Stimulated activated CD4-positive, alpha-beta T cell treated with anti-CD3 and anti-CD28 coated beads, Interleukin-15, amount 100 ng/mL, for 1 hour (primary cell): ENCODE measurements at places on chromosomes 7 and 10.

DNA sequence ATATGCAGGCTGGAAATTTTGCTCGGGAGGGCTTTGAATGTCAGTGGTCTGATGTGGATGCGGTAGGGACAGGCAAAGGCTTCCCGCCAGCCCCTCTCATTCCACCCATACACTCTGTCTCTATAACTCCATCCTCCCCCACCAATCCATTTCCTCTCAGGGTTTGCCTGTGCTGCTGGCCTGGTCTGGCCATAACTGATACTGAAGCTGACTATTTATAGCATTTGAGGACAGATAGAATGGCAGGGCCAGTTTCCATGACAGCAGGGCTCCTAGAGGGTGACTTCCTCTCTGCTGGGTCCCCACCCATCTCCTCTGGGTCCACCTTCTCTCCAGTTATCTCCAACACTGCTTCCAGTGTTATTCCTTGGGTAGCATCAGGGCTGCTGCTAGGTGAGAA is 6.6 kb upstream of the PDLIM1 start:
- no peak for DNase-seq

GRCh38 chr10:31635415-31636065 is 293.1 kb downstream of the ARHGAP12 start:
- DNase-seq: no peak

- DNase-seq: no peak
Measured at GRCh38 chr7:104980841-104981671, 32.9 kb upstream of the KMT2E start.

- DNase-seq: no peak
Measured at GRCh38 chr10:89458784-89459183, 44.4 kb downstream of the IFIT5 start.

DNA sequence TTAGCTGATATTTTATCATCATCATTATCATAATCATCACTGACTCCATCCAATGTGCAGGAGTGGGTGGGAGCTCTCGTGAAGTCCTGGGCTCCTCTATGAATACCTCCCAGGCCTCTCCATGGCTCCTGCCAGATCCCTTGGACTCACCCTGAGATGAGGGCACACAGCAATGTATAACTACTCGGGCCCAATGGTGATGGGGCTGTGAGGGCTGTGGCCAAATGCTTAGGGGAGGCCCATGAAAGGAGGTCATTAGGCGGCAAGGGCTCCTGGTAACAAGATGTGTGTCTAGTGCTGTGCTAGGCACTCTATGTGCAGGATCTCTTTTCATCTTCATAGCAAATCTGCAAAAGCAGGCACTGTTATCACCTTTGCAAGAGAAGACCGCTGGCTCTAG is 270.9 kb downstream of the GLRX3 start:
- no peak for DNase-seq

DNA sequence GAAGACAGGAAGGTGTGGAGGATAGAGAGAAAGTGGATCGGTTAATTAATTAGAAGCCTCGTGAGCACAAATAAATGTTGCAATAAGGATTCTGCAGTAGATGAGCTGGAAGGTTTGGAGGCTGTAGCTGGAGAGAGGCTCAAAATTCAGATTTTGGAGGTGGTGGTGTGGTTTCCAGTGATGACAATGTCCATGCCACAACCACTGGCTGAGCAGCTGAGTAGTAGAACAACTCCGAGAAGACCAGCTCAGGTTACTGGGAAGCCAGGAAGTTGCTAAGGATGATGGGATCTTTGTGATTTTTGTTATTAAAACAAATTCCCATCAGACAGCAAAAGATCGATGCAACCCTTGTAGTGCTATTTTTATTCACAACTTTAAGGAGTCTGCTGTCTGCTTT is 7.7 kb downstream of the SLC26A4 start:
- DNase-seq: no peak

DNA sequence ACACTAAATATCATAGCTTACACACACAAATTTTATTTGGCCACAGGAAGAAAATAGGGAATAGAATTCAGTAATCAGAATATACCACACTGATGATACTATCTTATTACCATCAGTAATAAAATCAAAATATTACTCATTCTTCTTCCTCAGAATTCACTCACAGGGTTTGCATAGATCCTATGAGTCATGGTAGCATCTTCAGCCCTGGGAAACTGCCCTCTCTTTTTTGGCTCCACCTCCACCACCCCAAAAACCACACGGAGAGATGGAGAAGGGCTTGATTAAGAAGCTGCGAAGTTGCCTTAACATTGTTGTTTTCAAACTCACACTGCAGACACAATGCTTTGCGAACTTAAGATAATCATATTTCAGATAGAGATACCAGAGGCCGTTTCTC is 154.1 kb upstream of the AHR start:
- peak; percentile 17 for DNase-seq

DNA sequence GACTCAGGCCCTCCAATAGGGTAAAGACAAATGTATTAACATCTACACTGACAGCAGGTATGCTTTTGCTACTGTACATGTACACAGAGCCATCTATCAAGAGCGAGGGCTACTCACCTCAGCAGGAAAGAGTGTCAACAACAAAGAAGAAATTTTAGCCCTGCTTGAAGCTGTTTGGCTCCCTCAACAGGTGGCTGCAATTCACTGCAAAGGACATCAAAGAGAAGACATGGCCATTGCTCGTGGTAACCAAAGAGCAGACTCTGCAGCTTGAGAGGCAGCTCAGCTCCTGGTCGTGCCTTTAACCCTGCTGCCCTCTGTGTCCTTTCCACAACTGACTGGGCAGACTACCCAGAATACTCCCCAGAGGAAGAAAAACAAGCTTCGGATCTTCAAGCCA is 5.1 kb downstream of the AKR1B15 start:
- no peak for DNase-seq
